Naive thymus-derived CD4-positive, alpha-beta T cell (primary cell): ENCODE measurements at places on chromosomes 13 and 19. TPM values are rescaled to one million over a fixed set of nuclear protein-coding genes. Genes with fewer than 3 reads are reported as not detected.
A peak's percentile ranks its signal among the peaks of the same experiment; 100 is the strongest.

DNA sequence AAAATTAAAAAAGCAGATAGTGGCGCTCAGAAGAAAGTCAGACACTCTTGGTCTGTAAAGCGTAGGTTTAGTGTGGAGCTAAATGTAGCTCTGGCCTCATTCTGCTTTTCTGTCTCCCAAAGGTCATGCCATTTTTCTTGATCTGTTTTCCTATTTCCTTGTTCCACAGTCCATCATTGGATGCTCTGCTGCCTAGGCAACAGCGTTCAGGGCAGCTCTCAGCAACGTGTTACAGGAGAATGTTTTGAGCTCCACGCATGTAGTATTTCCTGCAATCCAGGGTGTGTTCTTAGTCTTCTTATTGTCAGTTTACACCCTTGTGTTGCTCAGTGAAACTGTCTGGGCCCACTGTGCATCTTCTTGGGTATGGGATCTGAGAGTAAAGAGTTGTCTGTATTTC is 46.0 kb upstream of the PCDH8 start:
- DNase-seq, result no peak

GRCh38 chr13:114222461-114222968 is 12.2 kb upstream of the CDC16 start:
- DNase-seq, result no peak

Gene ZNF823
- total RNA-seq, result 1.8 TPM

Gene ZNF784
- 8.3 TPM for total RNA-seq

DNA sequence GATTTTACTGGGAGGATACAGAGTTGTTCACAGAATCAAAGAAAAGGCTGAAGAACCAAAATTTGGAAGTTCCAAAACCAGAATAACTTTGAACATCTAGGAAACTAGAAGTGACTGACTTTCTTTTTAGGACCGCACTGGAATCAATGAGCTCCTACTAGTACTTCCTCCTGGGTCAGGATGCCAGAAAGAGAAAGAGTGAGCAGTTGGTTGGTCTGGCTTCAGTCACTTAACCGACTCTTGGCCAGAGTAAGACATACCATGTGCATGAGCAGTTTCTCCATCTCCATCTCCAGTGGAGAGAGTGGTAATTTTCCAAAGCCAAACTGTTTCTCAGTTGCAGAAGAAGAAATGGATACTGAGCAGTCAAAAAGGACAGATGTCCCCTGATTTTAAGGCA is 27.1 kb upstream of the MTUS2 start:
- DNase-seq, result no peak

Gene VSTM1
- 1.7 TPM for total RNA-seq

DNA sequence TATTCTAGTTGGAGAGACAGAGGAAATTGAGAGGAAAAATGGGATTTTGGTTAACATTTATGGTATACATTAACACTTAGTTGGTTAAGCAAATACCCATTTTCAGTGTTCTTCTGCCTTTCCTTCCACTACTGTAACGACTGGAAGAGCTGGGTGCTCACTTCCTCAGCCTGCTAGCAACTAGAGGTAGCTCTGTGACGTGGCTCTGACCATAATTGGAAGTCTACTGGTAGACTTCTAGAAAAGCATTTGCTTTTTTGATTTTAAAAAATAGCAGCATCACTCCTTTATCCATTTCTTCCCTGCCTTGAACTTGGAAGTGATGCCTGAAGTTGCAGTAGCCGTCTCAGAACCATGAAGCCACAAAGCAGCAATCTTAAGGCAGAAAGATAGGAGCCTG is 15.9 kb downstream of the NHLRC3 start:
- no peak for DNase-seq

- no peak for DNase-seq
Observed at GRCh38 chr13:77390391-77390790, 63.5 kb upstream of the MYCBP2 start.

GRCh38 chr19:47762615-47763308 is 15.7 kb upstream of the SELENOW start:
- DNase-seq, result no peak

- DNase-seq, result no peak
Observed at GRCh38 chr19:28394725-28395124, 818.2 kb downstream of the UQCRFS1 start.

Gene TNFSF11
- not detected for total RNA-seq

GRCh38 chr19:40524133-40524549 is 52.5 kb upstream of the SHKBP1 start:
- no peak for DNase-seq

GRCh38 chr19:58181902-58182576 is 822 bp upstream of the ZNF274 start:
- DNase-seq, result peak; percentile 42

GRCh38 chr13:77026861-77027621 is at the start of gene FBXL3:
FBXL3 (minus strand) TSS chr13:77027159; CDS start chr13:77021860, 5,299 bp downstream.
- DNase-seq, result peak; percentile 82

- no peak for DNase-seq
Observed at GRCh38 chr13:112615391-112615790, 27.4 kb upstream of the TUBGCP3 start.

DNA sequence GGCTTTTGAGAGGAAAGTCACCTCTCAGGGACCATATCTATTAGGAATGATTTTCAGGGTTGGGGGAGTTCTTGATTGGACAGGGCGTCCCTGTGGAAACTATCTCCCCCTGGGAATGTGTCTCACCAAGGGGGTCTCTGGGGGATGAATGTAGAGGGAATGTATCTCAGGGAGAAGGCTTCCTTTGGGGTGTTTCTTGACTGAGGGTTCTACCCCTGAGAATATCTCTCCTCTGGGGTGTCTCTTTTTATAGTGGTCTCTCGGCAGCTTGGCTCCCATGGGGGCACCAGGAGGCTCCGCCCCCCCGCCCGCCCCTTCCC is 1.0 kb downstream of the RTBDN start:
- DNase-seq, result no peak

DNA sequence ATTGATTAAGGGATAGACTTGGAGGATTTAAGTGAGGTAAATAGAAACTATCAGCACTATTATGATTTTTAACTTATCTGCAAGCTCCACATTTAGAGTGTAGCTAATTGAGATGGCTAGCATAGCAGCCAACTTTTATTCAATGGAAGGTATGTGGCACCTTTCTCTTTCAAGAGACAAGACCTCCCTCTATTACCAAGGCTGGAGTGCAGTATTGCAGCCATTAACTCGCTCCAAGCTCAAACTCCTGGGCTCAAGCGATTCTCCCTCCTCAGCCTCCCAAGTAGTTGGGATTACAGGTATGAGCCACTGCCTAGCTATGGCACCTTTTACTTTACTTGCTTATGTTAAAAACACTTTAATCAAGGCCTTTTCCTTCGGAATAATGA is 8.2 kb downstream of the TPT1 start:
- no peak for DNase-seq

DNA sequence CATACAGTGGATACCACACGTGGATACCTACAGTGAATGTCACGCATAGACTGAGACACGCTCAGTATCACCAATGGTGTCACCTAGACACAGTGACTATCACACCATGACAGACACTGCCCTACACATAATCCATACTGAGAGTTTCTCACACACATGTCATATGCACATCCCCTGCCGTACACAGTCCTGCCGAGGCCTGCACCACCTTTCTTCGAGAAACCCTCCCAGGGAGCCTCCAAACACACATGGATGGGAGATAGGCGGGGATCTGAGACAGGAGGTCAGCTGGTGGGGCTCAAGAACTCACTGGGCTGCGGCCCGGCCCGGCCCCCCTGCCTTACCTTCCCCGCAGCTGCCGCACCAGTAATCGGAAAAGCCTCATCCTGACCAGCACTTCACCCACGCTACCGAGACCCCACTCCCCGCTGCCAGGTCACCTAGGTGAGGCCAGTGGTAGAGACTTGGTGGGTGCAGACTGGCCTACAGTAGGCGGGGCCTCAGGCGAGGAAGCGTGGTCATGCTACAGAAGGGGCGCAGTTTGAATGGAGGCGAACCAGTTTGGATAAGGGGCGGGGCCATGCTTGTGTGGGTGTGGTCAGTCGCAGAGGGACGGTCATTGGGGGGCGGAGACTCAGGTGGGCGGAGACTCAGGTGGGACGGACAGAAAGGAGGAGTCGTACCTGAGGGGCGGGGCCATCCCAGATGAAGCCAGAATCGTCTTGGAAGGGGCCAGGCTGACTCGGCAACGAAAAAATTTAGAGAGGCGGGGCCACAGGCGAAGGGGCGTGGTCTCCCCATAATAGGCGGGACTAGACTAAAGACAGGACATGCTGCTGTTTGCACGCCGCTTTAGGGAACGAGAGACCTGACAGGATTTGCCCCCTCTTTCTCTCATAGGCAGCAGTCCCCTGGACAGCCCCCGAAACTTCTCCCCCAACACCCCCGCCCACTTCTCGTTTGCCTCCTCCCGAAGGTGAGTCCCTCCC is 2.1 kb downstream of the MAST1 start:
- no peak for DNase-seq

DNA sequence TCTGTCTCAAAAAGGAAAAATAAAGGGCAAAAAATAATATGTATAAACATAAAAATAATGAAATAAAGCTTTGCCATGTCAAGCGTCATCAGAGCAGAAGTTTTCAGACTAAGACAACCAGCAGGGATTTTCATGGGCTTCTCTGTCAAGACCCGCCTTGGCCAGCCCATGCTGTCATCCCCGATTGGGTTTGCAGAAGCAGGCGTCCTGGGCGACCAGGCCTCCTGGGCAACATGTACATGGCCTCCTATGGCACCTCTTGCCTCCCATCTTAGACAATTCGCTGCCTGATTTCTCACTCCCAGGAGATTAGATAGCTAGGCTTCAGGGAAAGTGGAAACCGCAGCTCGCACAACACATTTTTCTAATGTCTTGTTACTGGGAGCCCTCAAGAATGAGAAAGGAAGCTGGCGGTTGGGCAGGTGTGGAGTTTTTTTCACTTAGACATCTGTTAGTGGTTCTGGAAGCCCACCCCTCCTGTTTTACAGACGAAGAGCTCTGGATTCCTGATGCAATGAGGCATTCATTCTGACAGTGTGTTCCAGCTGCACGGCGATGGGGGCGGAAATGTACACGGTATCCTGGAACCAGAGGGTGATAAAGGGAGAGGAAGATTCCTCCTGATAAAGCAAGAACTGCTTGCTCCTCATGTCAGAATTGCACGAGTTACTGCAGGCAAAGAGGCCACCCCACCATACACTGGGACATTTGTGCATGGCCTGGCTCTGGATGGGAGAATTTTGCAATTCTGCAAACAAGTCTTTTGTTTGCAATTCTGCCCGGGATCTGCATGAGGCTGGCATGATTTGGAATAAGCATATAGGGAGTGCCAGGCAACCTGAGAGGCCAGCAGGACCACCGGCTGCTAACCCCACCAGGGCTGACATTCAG is 47.4 kb upstream of the KATNAL1 start:
- no peak for DNase-seq

GRCh38 chr19:31282346-31282745 is 66.9 kb downstream of the TSHZ3 start:
- DNase-seq, result no peak

- DNase-seq, result no peak
Observed at GRCh38 chr13:77016251-77016812, 10.6 kb downstream of the FBXL3 start.

Gene CCNA1
- total RNA-seq, result 0.69 TPM

Gene KDELR1
- 52.3 TPM for total RNA-seq

DNA sequence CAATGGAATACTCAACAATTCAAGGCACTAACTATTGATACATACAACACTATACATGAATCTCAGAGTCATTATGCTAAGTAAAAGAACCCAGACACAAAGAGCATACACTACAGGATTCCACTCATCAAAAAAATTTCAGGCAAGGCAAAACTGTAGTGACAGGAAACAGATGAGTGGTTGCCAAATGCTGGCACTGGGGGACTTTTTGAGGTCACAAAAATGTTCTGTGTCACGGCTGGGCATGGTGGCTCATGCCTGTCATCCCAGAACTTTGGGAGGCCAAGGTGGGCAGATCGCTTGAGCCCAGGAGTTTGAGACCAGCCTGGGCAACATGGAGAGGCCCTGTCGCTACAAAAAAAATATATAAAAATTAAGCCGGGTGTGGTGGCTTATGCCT is 129.4 kb downstream of the KL start:
- no peak for DNase-seq

Gene CATSPERD
- total RNA-seq, result not detected

Gene MTUS2
- total RNA-seq, result not detected

Gene KLK15
- not detected for total RNA-seq

- no peak for DNase-seq
Observed at GRCh38 chr19:44696939-44697669, 1.8 kb upstream of the CEACAM16 start.

Gene FUT6
- total RNA-seq, result not detected

DNA sequence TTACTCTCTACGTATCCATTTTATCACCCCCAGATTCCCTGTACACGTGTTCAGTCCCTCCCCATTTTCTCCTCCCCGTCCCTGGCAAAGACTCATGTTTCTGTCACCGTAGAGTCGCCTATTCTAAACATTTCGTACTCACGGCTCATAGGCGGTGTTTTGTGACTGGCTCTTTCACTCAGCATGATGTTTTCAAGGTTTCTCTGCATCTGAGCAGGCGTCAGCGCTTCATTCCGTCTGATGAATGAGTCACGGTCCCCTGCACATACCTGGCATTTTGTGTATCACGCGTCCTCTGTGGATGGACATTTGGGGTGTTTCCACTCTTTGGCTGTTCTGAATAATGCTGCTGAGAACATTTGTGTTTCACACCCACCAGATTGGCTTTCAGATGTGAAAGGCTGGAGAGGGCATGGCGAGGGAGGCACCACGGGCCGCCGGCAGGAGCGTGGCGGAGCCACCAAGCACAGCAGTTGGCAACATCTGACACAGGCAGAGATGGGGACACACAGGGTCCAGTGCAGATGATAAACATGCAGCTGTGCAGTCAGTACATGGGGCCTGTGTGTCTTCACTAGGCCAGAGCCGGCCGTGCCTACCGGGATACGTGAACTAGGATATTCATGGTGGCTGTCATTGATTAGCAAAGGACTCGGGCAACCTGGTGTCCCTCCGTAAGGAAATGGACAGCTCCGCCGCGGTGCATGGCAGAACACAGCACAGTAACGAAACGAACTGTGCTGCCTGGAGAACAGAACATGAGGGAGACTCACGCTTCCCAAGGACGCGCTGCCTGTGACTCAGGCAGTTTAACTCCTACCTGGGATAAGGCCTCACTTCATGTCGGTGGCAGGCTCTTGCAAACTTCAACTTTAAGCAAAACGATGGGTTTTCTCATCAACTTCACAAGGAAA is 117.2 kb downstream of the ATP11A start:
- DNase-seq, result no peak

- DNase-seq, result no peak
Observed at GRCh38 chr13:23450340-23451046, 17.0 kb upstream of the SACS start.

DNA sequence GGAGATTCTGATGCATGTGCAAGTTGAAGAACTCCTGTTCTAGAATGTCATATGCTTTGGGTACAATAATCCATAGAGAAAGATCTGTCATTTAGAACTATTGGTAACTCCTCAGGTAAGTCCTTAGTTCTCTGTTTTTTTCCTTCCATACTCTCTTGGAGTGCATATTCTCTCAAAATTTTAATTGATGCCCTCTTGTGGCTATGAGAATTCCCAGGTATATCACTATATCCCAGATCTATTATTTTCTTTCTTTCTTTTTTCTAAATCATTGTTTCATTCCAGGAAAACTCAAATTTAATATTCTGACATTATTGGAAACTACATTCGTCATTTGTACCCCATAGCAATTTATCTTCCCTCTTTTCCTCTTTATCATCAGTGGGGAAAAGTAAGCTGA is 485.4 kb downstream of the KLF5 start:
- DNase-seq, result no peak
